ENCODE measurements at places on chromosomes 11 and 22.

DNA sequence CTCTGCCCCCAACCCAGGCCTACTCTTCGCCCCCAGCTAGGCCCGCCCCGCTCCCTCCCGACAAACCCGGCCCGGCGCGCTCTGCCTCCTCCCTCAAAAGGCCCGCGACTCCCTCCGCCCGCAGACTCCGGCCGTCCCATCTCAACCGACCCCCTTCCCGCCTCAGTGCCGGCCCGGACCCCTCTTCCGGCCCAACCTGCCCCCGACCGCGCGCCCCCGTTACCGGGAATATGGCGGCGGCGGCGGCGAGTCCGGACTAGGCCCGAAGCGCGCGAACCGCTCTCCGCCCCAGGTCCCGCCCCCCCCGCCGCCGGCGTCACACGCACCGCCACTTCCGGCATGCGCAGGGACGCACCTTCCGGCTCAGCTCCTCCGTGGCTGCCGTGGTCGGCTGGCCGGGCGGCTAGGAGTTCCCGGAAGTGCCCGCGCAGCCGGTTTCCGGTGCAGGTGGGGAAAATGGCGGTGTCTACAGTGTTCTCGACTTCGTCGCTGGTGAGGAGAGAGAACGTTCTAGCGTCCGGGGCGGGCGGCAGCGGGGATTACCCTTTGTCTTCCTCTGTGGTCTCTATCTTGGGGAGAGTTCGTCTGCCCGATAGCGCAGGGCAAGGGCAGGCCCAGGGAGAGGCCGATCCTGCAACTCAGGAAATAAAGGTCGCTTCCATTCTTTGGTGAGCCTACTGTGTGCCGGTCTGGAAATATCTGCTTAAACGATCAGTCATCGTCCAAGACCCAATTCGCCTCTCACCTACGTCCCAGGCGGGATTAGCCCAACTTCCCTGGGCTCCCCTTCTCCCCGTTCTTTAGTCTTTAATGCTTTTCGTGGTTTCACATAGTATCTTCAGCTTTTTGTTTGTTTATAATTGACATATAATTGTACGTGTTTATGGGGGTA, at the start of the genes CPSF7 and SDHAF2:
Gene CPSF7 (minus strand): TSS at position 285 of the 892 bp plus-strand sequence. CDS start 740 bp downstream, outside the sequence.
Gene SDHAF2 (plus strand): TSS at position 434 of the 892 bp plus-strand sequence. CDS start 23 bp downstream, at position 457.
- peak; percentile 75 for DNase-seq

- DNase-seq: no peak
Observed at GRCh38 chr11:61032824-61033223, 61.3 kb downstream of the CD6 start.

DNA sequence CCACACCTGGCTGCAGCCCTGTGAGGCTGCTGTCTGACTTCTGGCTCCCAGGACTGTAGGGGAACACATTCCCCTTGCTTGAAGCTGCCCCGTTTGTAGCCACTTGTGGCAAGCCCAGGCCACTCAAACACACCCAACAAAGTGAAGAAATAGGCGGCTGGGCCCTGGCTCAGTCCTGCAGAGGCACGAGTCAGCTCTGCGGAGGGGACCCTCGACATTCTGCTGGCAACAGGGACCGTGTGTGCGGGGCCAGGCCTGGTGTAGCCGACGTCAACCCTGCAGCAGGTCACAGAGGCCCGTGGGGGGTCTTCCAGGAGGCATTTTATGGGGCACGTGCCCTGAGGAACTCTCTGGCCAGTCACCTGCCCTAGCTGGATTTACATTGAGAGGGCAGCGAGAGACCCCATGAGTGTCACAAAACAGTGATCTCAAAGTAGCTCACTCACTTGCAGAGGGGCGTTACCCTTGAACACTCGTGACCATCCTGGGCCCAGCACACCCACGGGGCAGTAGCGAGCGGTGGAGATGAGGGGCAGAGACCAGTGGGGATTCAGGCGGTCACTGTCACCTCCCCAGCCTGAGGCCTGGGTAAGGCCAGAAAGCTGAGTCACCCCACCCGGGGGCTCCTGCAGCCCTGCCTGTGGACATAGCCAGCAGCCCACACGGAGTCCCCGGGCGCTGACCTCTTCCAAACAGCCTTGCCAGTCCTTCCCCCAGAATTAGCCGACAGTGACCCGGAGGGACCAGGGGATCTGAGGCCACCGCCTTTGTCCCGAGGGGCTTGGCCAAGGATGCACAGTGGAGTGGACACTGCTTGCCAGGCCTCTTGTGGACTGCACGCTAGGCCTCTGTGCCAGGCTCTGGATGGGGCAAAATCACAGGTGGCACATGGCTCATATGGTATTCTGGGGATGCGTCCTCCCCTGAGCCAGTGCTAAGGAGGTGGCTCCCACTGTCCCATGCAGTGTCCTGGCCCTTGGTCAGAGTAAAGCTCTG, 139.5 kb downstream of the CTTN start:
- no peak for DNase-seq

DNA sequence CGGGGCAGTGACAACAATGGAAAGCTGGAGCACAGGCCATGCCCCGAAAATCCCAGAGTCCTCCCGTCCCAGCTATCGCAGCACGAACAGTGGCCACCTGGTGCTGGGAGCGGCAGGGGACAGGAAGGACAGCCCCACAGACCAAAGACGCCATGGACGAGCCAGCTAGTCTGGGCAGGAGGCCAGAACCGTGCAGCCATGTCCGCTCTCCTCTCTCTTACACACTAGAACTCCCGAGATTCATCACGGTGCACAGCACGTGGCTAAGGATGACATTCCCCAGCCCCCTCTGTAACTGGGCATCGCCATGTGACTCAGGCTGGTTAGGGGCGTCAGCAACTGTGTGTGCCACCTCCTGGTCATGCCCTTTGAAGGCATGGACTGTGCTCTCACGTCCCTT, 4.6 kb downstream of the CDPF1 start:
- no peak for DNase-seq

GRCh38 chr22:22968366-22968765, 80.8 kb downstream of the IGLL5 start:
- no peak for DNase-seq

GRCh38 chr11:97622795-97623194, 1233.0 kb downstream of the JRKL start:
- DNase-seq: no peak

- no peak for DNase-seq
Observed at GRCh38 chr11:110345743-110346142, 49.3 kb upstream of the RDX start.

DNA sequence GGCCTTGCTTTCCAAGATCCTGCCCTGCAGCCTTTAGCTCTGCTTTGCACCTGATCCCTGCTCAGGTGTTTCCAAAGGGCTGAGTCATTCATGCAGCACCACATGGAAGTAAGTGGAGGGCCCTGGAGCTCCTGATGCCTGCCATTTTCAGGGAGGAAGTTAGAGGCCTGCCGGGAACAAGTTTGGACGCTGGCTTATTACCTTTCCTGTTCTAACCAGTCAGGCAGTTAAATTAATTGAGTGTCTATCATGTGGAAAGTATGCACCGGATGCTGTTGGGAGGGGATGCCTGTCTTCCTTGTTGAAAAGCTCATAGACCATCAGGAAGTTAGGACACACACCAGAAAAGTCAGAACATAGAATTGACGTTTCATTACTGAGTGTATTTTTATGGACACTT, 73.7 kb upstream of the PLET1 start:
- no peak for DNase-seq

GRCh38 chr22:36727110-36727509, 23.6 kb upstream of the CACNG2 start:
- DNase-seq: no peak

DNA sequence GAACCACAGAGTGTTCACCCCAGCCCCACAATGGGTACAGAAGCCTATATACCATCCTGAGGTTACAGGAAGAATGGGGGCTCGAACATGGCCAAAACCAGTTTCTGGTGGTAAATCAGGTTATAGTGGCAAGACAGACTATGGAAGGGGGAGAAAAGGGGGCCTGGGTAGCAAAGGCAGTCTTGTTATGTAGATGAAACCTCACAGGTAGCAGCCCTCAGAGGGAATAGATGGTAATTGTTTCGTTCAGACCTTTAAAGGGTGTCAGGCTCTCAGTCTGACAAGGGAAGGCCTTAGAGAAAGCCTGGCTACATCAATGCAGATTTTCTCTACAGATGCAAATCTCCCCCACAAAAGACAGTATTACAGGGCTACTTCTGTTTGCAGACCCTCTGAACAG, 3.4 kb downstream of the CAPN1 start:
- DNase-seq: no peak

GRCh38 chr11:65420979-65421793, 1.4 kb upstream of the NEAT1 start:
- DNase-seq: no peak

GRCh38 chr11:76287227-76287626, 80.9 kb upstream of the WNT11 start:
- no peak for DNase-seq

DNA sequence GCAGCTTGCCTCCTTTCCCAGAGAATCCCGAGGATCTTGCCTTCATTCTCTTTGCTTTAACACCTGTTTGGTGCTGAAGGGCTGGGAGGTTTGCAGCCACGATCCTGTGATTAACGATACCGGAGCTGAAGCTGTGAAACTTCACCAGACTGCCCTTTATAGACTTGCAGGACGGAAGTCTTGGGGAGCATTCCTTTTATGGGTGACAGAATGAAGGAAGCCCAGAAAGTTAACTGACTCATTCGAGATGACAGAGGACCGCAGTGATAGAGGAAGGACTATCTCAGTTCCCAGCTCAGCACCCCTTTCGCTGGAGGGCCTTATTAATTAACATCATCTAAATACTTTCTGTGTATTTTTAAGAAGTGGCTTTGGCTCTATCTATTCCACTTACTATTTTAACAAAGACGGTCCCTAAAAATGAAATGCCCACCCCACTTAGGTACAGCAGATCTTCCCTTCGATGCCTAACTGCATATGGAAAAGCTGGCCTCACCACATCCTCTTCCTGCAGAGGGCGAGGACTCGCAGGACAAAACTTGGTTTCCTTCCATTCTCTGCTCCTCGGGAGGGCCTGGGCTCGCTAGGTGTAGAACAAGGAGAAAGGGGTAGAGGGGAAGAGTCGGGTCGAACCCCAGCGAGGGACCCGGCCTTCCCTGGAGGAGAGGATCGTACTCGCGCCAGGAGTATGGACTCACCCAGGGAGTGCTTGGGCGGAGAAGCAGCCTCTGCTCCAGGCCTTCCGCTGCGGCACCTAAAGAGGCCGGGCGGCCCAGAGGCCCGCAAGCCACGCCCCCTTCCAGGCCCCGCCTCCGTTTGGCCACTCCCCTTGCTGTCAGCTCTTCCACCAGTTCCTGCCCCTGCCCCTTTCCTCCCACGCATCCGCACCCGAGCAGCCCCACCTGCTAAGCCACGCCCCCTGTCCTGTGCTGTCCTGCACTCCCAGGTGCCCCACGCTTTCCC, 30.7 kb upstream of the USP47 start:
- no peak for DNase-seq

- no peak for DNase-seq
Observed at GRCh38 chr22:44365191-44365590, 52.4 kb upstream of the SHISAL1 start.

- DNase-seq: no peak
Observed at GRCh38 chr11:62401811-62402210, 17.0 kb upstream of the SCGB1A1 start.
